ENCODE measurements at places on chromosomes 1 and 21.

- peaks cover 21% of the 10 kb centered on the region for H3K4me1 ChIP-seq
- H3K27ac ChIP-seq = peak overlapping the region; percentile 91
- peaks cover 19% of the 10 kb centered on the region for H3K36me3 ChIP-seq
Observed at GRCh38 chr1:88983791-88984559, 8.5 kb downstream of the KYAT3 start.

- no peak overlapping the region for H3K27ac ChIP-seq
- no peak for DNase-seq
- H3K36me3 ChIP-seq = no peaks in the 10 kb centered on the region
Observed at GRCh38 chr1:176638713-176639526, 175.9 kb downstream of the PAPPA2 start.

GRCh38 chr1:65002508-65003315, 36.4 kb upstream of the JAK1 start:
- H3K36me3 ChIP-seq = peaks cover 12% of the 10 kb centered on the region
- no peaks in the 10 kb centered on the region for H3K27me3 ChIP-seq
- H3K4me3 ChIP-seq = peak overlapping the region; percentile 71
- peak overlapping the region; percentile 58 for H3K27ac ChIP-seq
- H3K4me1 ChIP-seq = peaks cover 22% of the 10 kb centered on the region

GRCh38 chr1:150056407-150056806, 11.2 kb upstream of the VPS45 start:
- H3K27ac ChIP-seq = no peak overlapping the region
- H3K36me3 ChIP-seq = no peaks in the 10 kb centered on the region

DNA sequence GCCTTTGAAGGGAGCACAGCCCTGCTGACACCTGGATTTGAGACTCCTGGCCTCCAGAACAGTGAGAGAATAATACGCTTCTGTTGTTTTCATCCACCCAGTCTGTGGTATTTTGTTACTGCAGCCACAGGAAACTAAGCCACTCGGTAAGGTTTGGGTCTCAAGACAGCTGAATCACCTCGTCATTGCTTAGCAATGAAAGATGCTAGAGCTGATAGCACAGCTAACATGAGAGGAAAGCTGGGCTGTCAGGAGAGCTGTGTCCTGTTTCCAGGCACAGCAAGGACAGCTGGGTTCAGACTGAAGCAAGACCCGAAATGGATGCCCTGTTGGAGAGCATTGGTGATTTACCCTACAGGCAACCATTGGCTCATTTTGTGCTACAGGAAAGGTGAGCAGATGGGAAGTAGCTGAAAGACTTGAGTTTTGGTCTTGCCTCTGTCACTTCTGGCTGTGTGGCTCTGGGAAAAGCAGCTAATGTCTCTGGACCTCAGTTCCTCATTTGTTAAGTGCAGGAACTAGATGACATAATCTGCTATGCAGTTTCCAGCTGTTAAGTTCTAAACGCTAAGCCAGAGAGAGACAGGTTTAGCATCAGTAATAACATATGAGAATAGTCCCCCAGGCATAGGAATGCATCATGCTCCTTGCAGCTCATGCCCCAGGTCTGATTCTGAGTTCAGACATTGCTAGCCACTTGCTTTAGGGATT, 58.0 kb downstream of the CLIC6 start:
- no peak for DNase-seq
- no peak overlapping the region for H3K4me3 ChIP-seq
- H3K27ac ChIP-seq = no peak overlapping the region
- H3K36me3 ChIP-seq = no peaks in the 10 kb centered on the region

DNA sequence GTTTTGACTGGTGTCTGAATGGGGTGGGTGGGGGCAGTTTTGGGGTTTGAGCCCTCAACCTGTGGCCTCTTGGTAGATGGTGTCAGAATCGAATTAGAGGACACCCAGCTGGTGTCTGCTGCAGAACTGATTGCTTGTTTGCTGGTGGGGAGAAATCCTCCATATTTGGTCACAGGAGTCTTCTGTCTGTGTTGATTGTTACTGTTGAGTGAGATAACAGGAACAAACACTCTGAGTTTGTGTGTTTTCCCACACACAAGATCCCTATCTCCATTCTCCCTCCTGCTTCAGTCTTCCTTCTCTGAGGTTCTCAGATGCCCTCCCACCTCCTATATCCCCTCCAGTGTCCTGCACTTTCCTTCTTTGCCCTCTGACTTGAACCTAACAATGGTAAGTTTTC, 19.1 kb upstream of the CGN start:
- no peak overlapping the region for H3K4me3 ChIP-seq
- no peak for DNase-seq
- no peak overlapping the region for H3K27ac ChIP-seq
- H3K27me3 ChIP-seq = no peaks in the 10 kb centered on the region
- H3K36me3 ChIP-seq = no peaks in the 10 kb centered on the region

- no peaks in the 10 kb centered on the region for H3K4me1 ChIP-seq
- H3K27me3 ChIP-seq = peaks cover 21% of the 10 kb centered on the region
- no peak overlapping the region for H3K4me3 ChIP-seq
- no peak for DNase-seq
- H3K36me3 ChIP-seq = no peaks in the 10 kb centered on the region
Observed at GRCh38 chr1:17582124-17582774, 42.8 kb downstream of the ARHGEF10L start.

DNA sequence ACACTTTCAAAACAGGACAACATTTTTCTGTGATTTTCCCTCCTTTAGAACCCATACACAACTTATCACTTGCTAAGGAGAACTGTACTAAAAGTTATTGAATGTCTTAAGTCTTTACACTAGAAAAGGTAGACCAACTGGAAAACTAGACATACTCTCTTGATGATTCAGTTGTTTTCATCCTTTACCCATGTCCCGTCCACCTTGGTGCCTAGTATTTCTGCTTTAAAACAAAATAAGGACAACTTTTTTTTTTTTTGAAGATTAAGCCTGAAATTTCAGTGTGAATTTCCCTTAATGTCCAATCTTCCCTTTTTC, 4.5 kb downstream of the CDKN2C start:
- no peaks in the 10 kb centered on the region for H3K27me3 ChIP-seq
- DNase-seq = no peak
- peaks cover 12% of the 10 kb centered on the region for H3K36me3 ChIP-seq
- H3K4me1 ChIP-seq = peaks cover 30% of the 10 kb centered on the region
- H3K4me3 ChIP-seq = no peak overlapping the region

GRCh38 chr1:63569640-63570316, 23.4 kb upstream of the PGM1 start:
- H3K27me3 ChIP-seq = no peaks in the 10 kb centered on the region
- H3K27ac ChIP-seq = no peak overlapping the region
- DNase-seq = no peak
- H3K4me3 ChIP-seq = no peak overlapping the region
- no peaks in the 10 kb centered on the region for H3K4me1 ChIP-seq

GRCh38 chr1:8816831-8817411, 519 bp downstream of the RERE start:
- peak overlapping the region; percentile 98 for H3K27ac ChIP-seq
- H3K36me3 ChIP-seq = peaks cover 21% of the 10 kb centered on the region
- DNase-seq = peak; percentile 9
- H3K4me3 ChIP-seq = peak overlapping the region; percentile 91
- peaks cover 9% of the 10 kb centered on the region for H3K27me3 ChIP-seq

- H3K27ac ChIP-seq = no peak overlapping the region
- H3K36me3 ChIP-seq = no peaks in the 10 kb centered on the region
- no peaks in the 10 kb centered on the region for H3K4me1 ChIP-seq
- peaks cover 52% of the 10 kb centered on the region for H3K27me3 ChIP-seq
- no peak overlapping the region for H3K4me3 ChIP-seq
Observed at GRCh38 chr1:18217398-18218043, 109.9 kb downstream of the IGSF21 start.
